Breast epithelium (tissue), 4 donors: ENCODE measurements at places on chromosomes 5 and 9. TPM values are rescaled to one million over a fixed set of nuclear protein-coding genes. Genes with fewer than 3 reads are reported as not detected.

PCDHGB2 gene
- 7.8 TPM for total RNA-seq

ZNF354C gene
- total RNA-seq, result 8.2 TPM

CDH9 gene
- total RNA-seq, result not detected

HSPB3 gene
- not detected for total RNA-seq

COL15A1 gene
- total RNA-seq, result 13.9 TPM

GRIN1 gene
- 1.3 TPM for total RNA-seq

NME5 gene
- 1.9 TPM for total RNA-seq

FBXO4 gene
- 34.7 TPM for total RNA-seq

TNIP1 gene
- total RNA-seq, result 65.3 TPM

GLIPR2 gene
- 16.5 TPM for total RNA-seq

IFNA21 gene
- not detected for total RNA-seq

HAVCR2 gene
- 13.3 TPM for total RNA-seq

OTULINL gene
- 6.2 TPM for total RNA-seq

BTNL9 gene
- total RNA-seq, result 169 TPM

GAS1 gene
- 99.9 TPM for total RNA-seq
